Activated CD4-positive, alpha-beta memory T cell treated with anti-CD3 and anti-CD28 coated beads for 36 hours (primary cell): ENCODE measurements at places on chromosomes 16 and 17. TPM values are rescaled to one million over a fixed set of nuclear protein-coding genes. Genes with fewer than 3 reads are reported as not detected.

DNA sequence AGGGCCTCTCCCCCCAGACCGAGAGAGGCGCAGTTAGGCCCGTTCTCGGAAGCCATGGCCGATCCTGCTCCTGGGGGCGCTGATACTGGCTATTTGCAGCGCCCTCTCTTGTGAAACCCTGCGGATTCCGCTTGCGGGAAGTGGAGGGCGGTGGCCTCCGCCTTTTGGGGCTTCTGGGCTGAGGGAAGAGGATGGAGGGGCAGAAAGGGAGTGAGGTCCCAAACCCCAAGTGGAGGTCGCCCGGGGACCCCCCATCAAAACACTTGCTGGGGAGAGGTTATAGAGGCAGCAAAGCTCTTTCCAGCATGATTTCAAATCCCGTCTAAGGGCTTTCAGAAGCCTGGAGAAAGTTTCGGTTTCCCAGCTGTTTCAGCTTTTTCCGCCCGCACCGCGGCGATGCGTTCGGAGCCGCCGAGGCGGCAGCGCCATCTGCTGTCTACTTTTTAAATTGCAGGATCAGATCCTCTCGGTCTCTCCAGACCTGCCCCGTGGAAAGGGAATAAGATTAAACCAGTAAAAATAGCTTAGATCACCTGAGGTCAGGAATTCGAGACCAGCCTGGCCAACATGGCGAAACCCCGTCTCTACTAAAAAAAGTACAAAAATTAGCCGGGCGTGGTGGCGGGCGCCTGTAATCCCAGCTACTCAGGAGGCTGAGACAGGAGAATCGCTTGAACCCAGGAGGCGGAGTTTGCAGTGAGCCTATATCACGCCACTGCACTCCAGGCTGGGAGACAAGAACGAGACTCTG lies 15.8 kb downstream of the SNX20 start:
- H3K27ac ChIP-seq: peak overlapping the region; percentile 33
- H3K27me3 ChIP-seq: no peaks in the 10 kb centered on the region
- peak overlapping the region; percentile 63 for H3K4me3 ChIP-seq
- H3K36me3 ChIP-seq: no peaks in the 10 kb centered on the region
- DNase-seq: peak; percentile 87
- peaks cover 39% of the 10 kb centered on the region for H3K4me1 ChIP-seq

GRCh38 chr17:47316311-47316710 lies 7.4 kb upstream of the EFCAB13 start:
- H3K4me3 ChIP-seq: no peak overlapping the region
- H3K27me3 ChIP-seq: no peaks in the 10 kb centered on the region
- H3K36me3 ChIP-seq: no peaks in the 10 kb centered on the region
- no peak overlapping the region for H3K27ac ChIP-seq

The HS3ST3A1 gene
- total RNA-seq: 0.85 TPM

The FOXF1 gene
- total RNA-seq: not detected

The PRDM7 gene
- not detected for total RNA-seq

DNA sequence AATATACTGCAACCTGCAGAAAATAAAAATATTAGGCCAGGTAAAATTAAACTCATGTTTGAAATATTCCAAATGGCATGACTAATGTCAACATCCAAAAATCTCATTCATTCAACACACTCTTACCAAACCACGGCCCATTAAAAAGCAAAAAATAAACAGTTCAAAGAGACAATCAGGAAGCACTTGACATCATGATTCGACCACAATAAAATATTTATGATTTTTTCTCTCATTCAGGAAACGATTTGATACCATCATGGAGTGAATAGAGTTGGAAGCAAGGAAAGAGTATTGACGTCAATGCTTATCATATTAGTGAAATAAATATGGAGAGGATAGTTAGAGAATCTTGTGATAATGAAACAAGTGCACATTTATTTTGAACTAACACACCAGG lies 354.1 kb downstream of the KCNJ2 start:
- H3K4me3 ChIP-seq: no peak overlapping the region
- H3K4me1 ChIP-seq: no peaks in the 10 kb centered on the region
- no peaks in the 10 kb centered on the region for H3K36me3 ChIP-seq
- no peaks in the 10 kb centered on the region for H3K27me3 ChIP-seq

The PRRT2 gene
- 1.00 TPM for total RNA-seq

The CCT6B gene
- 1.3 TPM for total RNA-seq

DNA sequence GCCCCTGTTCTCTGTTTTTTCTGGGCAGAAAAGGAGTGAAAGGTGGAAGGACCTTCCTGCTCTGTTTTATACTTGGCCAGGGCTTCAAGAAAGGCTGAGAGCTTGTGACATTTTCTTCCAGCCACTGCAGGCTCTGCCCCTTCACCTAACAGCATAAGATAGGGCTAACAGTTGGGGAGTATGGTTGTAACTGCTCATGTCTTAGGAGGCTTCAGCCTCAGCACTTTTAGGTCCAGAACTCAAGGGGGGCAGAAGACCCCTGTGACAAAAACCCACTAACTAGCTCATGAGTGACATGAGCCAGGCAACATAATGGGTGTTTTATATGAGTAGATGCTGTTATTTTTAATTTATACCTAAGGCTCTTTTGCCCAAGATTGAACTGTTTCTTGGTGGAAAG lies 4.9 kb downstream of the ALDOA start:
- peaks cover 41% of the 10 kb centered on the region for H3K4me1 ChIP-seq
- H3K36me3 ChIP-seq: peaks cover 67% of the 10 kb centered on the region
- no peak for DNase-seq
- peak overlapping the region; percentile 58 for H3K27ac ChIP-seq
- H3K4me3 ChIP-seq: no peak overlapping the region

DNA sequence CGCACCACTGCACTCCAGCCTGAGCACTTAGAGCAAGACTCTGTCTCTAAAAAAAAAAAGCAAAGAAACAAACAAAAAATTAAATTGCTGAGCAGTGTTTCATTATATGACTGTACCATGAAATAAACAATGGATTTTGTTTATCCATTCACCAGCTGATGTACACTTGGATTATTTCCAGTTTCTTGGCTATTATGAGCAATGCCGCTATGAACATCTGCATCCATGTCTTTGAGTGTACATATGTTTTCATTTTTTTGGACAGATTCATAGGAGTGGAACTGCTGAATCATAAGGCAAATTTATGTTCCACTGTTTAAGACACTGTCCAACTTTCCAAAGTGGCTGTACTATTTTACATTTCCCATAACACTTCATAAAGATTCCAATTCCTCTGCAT lies 8.0 kb downstream of the RNF157 start:
- no peak overlapping the region for H3K27ac ChIP-seq
- H3K4me3 ChIP-seq: no peak overlapping the region
- H3K27me3 ChIP-seq: no peaks in the 10 kb centered on the region
- peaks cover 5% of the 10 kb centered on the region for H3K36me3 ChIP-seq

- peaks cover 8% of the 10 kb centered on the region for H3K36me3 ChIP-seq
- no peak for DNase-seq
- no peaks in the 10 kb centered on the region for H3K27me3 ChIP-seq
- no peak overlapping the region for H3K4me3 ChIP-seq
- peaks cover 43% of the 10 kb centered on the region for H3K4me1 ChIP-seq
Measured at GRCh38 chr17:57356153-57356718, 99.9 kb downstream of the MSI2 start.

The CAPNS2 gene
- total RNA-seq: not detected

DNA sequence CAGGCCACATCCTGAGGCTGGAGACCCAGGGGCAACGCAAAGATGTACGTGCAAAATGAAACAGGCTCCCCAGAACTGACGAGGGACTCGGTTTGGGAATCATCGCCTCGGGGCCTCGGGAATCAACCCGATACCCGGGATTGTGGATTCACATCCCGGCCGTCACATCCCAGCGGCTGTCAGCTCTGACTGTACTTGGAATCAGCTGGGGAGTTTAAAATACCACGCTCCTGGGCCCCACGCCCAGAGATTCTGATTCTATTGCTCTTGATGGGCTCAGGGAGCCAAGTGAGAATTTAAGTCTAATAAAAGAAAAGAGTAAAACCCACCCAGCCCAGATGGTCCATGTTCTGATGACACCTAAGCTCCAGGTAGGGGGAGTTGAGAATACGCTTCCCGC lies 42.2 kb downstream of the MRM3 start:
- no peak for DNase-seq
- H3K36me3 ChIP-seq: no peaks in the 10 kb centered on the region

The PIK3R6 gene
- 0.71 TPM for total RNA-seq

The CDIP1 gene
- total RNA-seq: 27.5 TPM

The CHD9NB gene
- total RNA-seq: 0.12 TPM

The CFAP97D1 gene
- not detected for total RNA-seq

- H3K27me3 ChIP-seq: no peaks in the 10 kb centered on the region
- peak within 1 kb of the TSS; percentile 88 for H3K4me3 ChIP-seq
- peaks cover 37% of the 10 kb centered on the region for H3K4me1 ChIP-seq
- H3K27ac ChIP-seq: peak within 1 kb of the TSS; percentile 87
- peaks cover 2% of the 10 kb centered on the region for H3K36me3 ChIP-seq
Measured at GRCh38 chr16:67847064-67847861, at the start of gene CENPT. TSS of gene CENPT (minus strand) at chr16:67847693. CDS start at chr16:67833859, 13,834 bp downstream.

The RAB26 gene
- 0.33 TPM for total RNA-seq

- peaks cover 1% of the 10 kb centered on the region for H3K36me3 ChIP-seq
- no peak for DNase-seq
- H3K4me1 ChIP-seq: peaks cover 2% of the 10 kb centered on the region
- H3K4me3 ChIP-seq: no peak overlapping the region
Measured at GRCh38 chr17:32388613-32389459, 38.9 kb downstream of the ZNF207 start.

GRCh38 chr17:10018461-10018891 lies 113.4 kb upstream of the RCVRN start:
- H3K4me1 ChIP-seq: no peaks in the 10 kb centered on the region
- no peak overlapping the region for H3K4me3 ChIP-seq
- H3K27ac ChIP-seq: no peak overlapping the region
- no peak for DNase-seq
- no peaks in the 10 kb centered on the region for H3K27me3 ChIP-seq

GRCh38 chr16:1314399-1315068 lies 5.1 kb downstream of the UBE2I start:
- peaks cover 25% of the 10 kb centered on the region for H3K4me1 ChIP-seq
- DNase-seq: no peak
- H3K27ac ChIP-seq: no peak overlapping the region
- peaks cover 63% of the 10 kb centered on the region for H3K36me3 ChIP-seq
- no peak overlapping the region for H3K4me3 ChIP-seq

The SLC16A13 gene
- 10.4 TPM for total RNA-seq

The MYH8 gene
- not detected for total RNA-seq

DNA sequence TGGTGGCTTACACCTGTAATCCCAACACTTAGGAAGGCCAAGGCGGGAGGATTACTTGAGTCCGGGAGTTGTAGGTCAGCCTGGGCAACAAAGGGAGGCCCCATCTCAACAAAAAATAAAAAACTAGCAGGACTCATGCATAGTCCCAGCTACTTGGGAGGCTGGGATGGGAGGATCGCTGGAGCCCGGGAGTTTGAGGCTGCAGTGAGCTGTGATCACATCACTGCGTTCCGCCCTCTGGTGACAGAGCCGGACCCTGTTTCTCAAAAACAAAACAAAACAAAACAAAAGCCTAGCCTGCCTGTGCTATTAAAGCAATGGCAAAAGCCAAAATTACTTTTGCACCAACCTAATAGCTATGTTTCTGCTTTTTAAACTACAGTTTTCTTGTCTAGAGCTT lies 1.5 kb downstream of the FCSK start:
- H3K27me3 ChIP-seq: no peaks in the 10 kb centered on the region
- no peak overlapping the region for H3K4me3 ChIP-seq

The NOD2 gene
- total RNA-seq: 17.9 TPM

DNA sequence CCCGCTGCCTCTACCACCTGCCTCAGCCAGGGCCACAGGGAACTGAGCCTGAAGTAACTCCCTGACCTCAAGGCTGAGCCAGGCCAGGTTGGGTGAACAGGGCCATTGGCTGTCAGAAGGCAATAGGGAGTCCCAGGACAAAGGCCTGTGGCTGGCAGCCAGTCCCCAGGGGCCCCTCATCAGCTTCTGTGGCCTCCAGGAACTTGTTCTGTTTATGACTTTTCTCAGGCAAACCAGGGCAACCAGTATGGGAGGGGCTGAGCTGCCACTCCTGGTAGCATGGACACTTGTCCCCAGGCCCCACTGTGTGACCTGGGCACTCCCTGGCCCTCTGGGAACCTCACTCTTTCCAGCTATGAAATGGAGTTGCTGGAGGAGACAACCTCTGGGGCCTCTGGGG lies 40.1 kb downstream of the CPNE2 start:
- no peaks in the 10 kb centered on the region for H3K27me3 ChIP-seq
- no peak for DNase-seq
- no peak overlapping the region for H3K4me3 ChIP-seq
- H3K4me1 ChIP-seq: peaks cover 69% of the 10 kb centered on the region
- no peaks in the 10 kb centered on the region for H3K36me3 ChIP-seq

GRCh38 chr17:19239544-19239943 lies 2.4 kb downstream of the EPN2 start:
- H3K4me3 ChIP-seq: no peak overlapping the region
- H3K4me1 ChIP-seq: peaks cover 5% of the 10 kb centered on the region
- H3K36me3 ChIP-seq: no peaks in the 10 kb centered on the region

- no peaks in the 10 kb centered on the region for H3K27me3 ChIP-seq
- peak overlapping the region; percentile 76 for H3K27ac ChIP-seq
- H3K36me3 ChIP-seq: peaks cover 55% of the 10 kb centered on the region
- no peak for DNase-seq
- no peak overlapping the region for H3K4me3 ChIP-seq
Measured at GRCh38 chr17:77096570-77097214, 44.1 kb upstream of the SEC14L1 start.

DNA sequence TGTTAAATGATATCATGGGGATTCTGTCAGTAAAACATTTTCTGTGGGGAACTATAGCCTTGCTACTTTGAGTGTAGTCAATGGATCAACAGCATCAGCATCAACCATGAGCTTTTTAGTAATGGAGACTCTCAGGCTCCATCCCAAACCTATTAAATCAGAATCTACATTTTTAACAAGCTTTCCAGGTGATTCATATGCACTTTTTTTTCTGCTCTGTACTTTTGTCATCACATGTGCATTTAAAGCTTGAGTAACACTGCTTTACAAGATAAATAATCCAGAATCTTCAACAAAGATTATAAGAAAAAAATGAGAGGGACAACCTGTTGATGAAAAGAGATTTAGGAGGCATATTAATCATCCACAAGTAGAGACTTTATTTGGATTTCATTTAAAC lies 23.5 kb downstream of the NUP93 start:
- H3K4me3 ChIP-seq: no peak overlapping the region
- H3K4me1 ChIP-seq: peaks cover 9% of the 10 kb centered on the region
- peaks cover 51% of the 10 kb centered on the region for H3K36me3 ChIP-seq
- no peaks in the 10 kb centered on the region for H3K27me3 ChIP-seq
- no peak overlapping the region for H3K27ac ChIP-seq
- no peak for DNase-seq

The CACNG1 gene
- not detected for total RNA-seq

The PARD6A gene
- 11.5 TPM for total RNA-seq

The PRSS8 gene
- total RNA-seq: not detected
